ENCODE measurements at places on chromosomes 7 and 10. TPM values are rescaled to one million over a fixed set of nuclear protein-coding genes. Genes with fewer than 3 reads are reported as not detected.

Gene THSD7A
- polyA plus RNA-seq, result 19.5 TPM

Gene CLCN1
- 0.08 TPM for polyA plus RNA-seq

Gene TFR2
- 1.1 TPM for polyA plus RNA-seq

Gene GALNT11
- 65.2 TPM for polyA plus RNA-seq

Gene GIMAP5
- 20.3 TPM for polyA plus RNA-seq

Gene ASB10
- polyA plus RNA-seq, result not detected

Gene GLI3
- 30.7 TPM for polyA plus RNA-seq

DNA sequence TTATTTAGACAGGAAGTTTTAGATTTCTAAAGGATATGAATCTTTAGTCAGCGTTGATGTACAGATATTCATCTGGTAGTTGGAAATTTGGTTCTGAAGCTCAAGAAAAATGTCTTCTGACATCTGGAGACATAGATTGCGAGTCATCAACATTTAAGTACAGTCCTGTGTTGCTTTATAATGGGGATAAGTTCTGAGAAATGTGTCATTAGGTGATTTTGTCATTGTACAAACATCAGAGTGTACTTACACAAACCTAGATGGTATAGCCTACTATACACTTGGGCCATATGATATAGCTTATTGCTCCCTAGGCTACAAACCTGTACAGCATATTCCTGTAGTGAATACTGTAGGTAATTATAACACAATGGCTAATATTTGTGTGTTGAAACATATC is 49.6 kb upstream of the UBN2 start:
- no peak for DNase-seq

- no peak for DNase-seq
Measured at GRCh38 chr7:96131525-96131924, 190.4 kb downstream of the SLC25A13 start.

DNA sequence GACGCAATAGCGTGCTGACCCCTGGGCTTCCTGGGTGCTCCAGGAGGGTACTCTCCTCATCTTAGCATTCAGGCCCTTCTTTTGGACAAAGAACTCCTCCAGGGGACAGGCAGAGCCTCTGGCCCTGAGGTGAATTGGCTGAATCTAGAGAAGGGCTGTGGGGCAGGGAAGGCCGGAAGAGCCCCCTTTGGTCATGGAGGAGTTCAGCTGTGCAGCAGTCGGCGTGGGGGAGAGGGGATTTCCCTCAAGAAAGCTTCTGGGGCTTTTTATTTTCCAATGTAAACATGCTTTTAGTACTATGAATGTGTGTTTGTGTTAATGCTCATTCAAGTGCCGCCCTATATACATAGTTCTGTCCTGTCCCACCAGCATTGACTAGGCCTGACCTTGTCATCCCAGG is 38.8 kb downstream of the FIGNL1 start:
- no peak for DNase-seq

DNA sequence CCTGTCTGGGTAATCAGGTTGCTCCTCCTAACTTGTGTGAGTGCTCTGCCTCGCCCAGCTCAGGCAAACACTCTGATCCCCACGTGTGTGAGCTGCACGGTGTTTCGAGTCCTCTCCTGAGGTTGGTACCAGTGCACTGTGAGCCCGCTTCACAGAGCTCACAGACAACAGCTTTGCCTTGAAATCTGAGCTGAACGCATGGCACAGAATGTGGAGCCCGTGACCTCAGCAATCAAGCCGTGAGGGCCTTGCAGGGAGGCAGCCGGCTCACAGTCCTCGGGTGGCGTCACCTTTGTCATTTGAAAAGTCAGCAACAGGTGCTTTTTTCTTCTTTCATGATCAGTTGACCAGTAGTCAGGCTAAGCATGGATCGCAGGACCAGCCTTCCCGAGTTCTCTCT is 60.2 kb upstream of the ADGRA1 start:
- DNase-seq, result no peak

DNA sequence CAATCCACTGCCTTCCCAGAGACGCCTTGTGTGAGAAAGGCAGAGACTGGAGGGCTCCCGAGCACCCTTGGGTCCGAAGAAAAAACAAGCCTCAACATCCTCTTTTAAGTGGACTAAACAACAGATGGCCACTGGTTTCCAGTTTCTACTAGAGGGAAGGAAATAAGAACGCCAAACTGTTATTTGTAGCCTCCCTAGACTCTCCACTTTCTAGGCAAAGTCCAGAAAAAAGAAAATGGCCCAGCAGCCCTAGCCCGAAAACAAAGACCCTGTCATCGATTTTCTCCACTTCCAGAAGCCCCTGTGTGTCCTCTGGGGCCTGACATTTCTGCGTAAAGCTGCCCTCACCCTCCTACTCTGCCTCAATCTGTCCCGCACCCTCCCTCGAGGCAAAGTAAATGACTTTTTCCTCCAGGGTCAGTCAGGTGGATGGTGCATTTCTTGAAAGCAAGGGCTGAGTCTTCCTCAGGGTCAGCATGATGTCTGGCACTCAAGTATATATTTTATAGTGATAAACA is 6.0 kb downstream of the RGS10 start:
- DNase-seq, result no peak

DNA sequence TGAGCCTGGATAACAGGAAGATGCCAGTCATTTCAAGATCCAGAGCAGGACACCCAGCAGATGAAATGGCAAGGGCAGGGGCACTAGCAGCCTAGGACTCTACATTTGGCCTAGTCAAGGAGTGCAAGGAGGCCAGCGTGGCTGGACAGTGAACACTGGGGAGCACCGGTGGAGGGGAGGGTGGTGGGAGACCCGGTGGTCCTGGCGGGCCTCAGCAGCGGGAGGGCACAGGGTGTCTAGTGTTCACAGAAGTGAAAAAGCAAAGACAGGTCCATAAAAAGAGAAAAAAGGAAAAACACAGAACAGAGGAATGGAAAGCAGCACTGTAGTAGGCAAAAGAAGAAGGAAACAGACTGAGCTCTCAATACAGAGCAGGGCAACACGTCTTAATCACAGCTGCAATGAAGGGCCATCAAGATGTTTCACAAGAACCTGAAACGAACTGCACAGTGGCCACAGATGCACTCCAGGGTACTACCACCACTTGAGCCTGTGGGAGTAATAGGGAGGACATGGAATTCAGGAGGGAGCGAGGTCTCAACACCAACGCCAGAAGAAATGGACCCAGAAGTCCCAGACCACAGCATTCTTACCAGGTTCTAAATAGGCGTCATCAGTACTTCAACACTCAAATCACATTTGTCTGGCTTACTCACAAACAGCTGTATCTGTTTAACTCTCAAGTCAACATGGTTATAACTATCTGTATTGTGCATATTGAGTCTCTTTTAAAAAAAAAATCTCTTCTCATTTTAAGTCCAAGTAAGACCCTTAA is 573.7 kb downstream of the PARD3 start:
- no peak for DNase-seq

GRCh38 chr10:77049896-77050295 is 587.7 kb downstream of the KCNMA1 start:
- DNase-seq, result no peak

- DNase-seq, result no peak
Measured at GRCh38 chr7:135711139-135711469, 16.9 kb downstream of the SLC13A4 start.

- DNase-seq, result no peak
Measured at GRCh38 chr7:157475601-157476000, 138.8 kb downstream of the DNAJB6 start.

DNA sequence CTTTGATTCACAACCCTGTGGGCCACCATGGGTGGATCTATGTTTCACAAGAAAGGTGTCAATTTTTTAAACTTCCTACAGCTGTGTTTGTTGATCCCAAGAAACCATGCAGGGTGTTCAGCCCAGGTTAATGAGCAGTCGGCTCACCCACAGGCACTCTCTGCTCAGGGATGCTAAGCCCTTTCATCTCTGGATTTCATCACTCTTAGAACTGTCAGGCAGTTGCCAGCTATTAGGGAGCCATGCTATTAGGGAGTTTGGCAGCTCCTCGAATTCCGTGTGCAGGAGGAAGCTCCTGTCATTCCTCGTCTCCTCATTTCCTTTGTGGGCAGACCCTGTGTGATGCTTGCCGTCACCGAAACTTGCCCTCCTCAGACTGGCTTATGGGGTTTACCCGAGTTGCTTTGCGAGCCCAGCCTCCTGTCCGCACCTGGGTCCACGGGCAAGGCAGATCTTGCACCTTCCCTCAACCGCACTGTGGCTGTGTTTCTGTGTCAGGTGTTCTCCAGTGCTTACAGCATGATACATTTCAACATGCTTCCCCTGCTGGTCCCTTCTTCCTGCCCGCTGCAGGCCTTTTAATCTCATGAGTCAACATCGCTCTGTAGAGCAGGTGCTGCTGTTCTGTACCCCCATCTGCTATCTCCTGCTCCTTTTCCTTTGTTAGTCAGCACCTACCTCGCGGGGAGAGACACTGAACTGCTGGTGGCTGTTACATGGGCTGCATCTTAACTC is 509.8 kb downstream of the SUGCT start:
- no peak for DNase-seq

DNA sequence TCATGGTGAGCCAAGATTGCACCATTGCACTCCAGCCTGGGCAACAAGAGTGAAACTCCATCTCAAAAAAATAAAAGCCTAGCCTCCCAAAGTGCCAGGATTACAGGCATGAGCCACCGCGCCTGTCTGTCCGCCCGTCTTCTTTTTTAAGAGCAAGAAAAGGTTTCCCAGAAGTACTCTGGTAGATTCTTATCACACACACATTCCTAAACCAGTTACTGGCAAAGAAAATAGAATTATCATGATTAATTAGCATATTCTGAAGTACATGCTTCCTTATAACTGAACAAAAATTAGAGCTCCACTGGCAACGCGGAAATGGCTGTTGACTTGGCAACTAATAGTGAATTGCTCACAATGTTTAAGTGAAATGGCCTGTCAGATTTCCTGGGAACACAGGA is 87.0 kb downstream of the ADK start:
- DNase-seq, result peak; percentile 46

DNA sequence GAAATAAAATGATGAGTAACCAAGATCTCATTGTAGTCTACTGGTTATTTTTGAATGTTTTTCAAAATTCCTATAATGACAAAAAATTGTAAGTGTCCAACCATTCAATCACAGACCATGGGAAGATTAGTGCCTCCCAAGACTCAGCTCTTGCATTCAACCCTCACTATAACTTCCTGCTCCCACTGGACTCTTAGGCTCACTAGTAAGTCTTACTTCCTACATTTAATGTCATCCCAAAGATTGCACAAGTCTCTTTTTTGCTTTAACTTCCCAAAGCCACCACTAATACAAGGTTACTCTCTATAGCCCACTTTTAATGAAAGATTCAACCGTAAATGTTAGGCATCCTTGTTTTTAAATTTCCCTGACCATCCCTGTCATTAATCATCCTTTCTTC is 111.9 kb upstream of the NRBF2 start:
- DNase-seq, result no peak

DNA sequence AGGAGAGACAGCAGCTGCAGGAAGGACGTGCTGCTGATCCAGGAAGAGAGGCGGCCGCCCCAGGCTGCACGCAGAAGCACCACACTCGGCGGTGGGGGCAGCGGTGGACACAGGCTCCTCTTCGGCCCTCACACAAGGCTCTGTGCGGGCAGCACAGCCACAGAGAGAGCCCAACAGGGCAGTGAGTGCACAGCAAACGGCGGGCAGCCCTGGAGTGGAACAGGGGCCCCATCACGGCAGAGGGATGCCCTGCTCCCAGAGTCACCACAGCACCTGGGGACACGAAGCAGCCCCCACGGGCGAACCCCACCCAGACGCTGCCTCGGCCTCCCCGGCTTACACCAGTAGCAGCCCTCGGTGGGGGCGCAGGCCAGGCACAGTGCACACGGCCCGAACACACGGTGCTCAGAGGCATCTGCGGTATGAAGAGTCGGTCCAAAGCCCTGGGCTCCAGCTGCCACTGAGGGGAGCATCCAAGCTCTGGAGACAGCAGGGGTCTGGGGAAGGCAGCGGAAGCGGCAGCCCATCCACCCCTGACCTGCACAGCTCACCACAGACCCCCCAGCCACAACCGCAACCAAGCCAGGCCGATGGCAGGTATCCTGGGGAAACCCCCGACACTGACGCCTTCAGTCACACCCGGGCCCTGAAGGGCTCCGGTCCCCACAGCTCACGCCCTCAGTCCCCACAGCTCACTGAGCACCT is 16.8 kb downstream of the NUDT1 start:
- DNase-seq, result no peak

- DNase-seq, result peak; percentile 84
Measured at GRCh38 chr7:28093623-28094232, 86.9 kb downstream of the JAZF1 start.

- DNase-seq, result no peak
Measured at GRCh38 chr7:95056901-95057300, 149.5 kb downstream of the PPP1R9A start.

DNA sequence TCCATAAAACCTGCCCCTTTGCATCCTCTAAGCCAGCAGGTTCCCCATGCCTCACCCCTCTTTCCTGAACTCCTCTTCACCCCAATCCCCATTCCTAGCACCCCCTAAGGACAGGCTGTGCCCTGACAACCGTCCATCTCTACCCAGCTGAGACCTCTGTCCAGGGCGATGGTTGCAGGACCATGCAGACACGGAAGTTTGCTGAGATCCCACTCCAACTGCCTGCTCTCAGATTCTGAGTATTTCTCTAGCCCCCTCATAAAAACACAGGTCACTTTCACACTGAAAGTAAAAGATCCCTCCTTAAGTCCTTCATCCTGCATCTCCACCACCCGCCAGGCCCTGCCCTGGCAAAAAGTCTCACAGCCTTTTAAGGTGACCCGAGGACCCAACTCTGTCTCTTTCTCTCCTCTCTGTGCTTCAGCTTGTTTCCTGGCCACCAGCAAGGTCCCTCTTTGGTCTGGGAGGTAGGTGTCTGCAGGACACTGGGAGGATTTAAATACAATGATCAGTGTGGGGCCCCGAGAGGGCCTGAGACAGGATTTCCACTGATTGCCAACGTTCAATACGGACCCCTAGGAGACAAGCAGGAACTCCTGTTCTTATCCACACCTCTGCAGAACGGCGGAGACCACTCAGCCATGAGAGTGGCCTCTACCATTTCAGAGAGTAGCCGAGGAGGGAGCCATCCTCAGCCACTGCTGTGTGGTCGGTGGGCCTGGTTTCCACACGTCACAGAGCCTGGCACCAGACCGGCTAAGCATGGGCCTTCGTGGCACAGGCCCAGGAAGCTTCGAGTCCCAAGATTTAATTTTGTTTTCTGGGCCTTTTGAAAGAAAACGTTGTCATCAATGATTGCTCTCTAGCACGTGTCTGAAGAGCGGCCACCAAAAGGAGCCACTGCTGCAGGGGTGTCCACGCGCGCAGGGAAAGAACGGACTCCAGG is 27.9 kb downstream of the CALML3 start:
- DNase-seq, result no peak

DNA sequence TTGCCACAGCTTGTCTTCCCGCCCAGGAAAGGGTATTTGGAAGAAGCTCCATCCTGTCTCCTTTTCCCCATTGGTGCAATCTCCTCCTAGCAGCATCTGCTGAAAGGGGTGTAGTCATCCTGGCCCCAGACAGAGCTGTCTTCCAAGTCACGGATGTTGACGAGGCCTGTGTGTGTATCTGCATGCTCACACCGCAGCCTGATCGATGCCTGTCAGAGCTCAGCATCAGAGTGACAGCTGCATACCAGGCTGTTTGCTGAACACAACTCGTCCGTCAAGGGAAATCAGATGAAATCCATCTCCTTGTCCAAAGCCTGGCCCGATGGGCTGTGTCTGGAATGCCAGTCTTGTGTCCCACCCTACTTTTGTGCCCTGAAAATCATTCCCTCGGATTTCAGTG is 21.2 kb upstream of the LRRC4 start:
- DNase-seq, result no peak
